ENCODE measurements at places on chromosomes 7 and 10. TPM values are rescaled to one million over a fixed set of nuclear protein-coding genes. Genes with fewer than 3 reads are reported as not detected.

Gene CDH23
- 0.21 TPM for total RNA-seq

Gene DYDC1
- not detected for total RNA-seq

Gene STAG3
- total RNA-seq = 0.77 TPM

Gene HOXA6
- 4.2 TPM for total RNA-seq

Gene SAP25
- total RNA-seq = 0.80 TPM

Gene SLC26A3
- total RNA-seq = not detected

Gene ASB15
- total RNA-seq = not detected

Measured in Daoy (cell line).